ENCODE measurements at places on chromosomes 2 and 18.

DNA sequence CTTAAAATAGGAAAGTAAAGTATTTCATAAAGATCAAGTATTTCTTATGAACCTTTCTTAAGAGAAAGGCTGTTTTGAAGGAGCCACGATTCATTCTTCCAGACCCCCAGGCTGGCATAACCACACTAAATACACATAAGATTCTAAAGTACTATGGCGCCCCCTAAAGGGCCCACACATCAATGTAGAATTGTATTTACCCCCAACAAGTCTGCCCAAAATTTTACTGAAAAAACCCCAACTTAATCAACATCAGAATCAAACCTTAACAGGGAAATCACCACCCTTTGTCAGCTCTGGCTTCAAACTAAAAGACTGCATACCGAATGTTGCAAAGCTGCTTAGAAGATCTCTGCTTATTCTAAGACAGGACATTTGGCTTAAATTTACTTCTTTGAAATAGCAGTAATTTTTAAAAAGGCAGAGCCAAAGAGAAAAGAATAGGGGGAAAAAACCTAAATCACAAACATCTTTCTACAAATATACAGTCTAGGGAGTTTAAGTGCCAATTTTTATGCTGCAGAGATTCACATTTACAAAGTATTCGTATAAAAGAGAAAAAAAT, 20.4 kb upstream of the BCL2 start:
- DNase-seq, result no peak

- no peak for DNase-seq
Observed at GRCh38 chr2:226690461-226691024, 109.1 kb downstream of the IRS1 start.

- no peak for DNase-seq
Observed at GRCh38 chr2:227462462-227462951, 9.4 kb upstream of the AGFG1 start.

- DNase-seq, result no peak
Observed at GRCh38 chr2:216860426-216861137, 718 bp upstream of the TNP1 start.

DNA sequence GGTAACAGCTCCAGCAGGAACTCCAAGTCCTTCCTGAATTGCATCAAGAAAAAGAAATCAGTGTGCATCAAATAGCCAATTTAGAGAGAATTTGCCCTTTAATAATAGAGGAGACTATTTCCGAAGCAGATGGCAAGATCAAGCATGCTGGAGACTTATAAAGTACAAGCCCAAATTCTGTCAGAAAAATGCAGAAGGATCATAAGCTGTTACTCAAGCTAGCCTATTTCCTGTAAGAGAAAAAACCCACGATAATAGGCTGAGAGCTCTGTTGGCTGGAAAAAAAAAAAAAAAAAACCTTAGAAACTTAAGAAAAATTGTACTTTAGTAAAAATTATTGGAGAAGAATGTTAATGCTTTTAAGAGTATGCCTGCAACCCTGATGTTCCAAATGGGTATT, 24.4 kb upstream of the ITM2C start:
- no peak for DNase-seq

GRCh38 chr2:119694845-119695521, 16.0 kb downstream of the TMEM177 start:
- no peak for DNase-seq

DNA sequence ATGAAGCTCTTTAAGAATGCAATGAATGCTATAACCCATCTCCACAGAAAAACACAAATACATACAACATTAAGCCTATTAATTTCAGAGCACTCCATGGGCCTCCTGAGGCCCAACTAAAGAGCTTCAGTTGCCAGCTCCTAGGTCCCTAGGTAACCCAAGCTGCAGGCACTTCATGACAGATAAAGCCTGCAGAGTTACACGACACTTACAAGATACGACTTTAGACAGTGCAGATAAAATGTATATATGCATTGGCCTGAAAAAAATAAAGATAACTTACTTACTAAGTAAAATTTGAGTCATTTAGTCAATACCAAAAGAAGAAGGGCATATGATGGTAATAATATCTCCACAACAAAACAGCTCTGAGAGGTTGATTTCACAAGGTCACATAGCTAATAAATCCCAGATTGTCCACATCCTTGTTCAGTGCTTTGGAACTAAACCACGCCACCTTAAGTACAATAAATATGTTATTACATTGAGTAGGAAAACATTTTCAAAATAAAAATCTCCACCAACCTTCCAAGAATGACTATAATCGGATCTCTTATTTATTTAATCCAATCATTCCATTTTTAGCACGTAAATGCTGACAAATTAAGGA, 3.4 kb downstream of the MAP4K3 start:
- DNase-seq, result no peak

DNA sequence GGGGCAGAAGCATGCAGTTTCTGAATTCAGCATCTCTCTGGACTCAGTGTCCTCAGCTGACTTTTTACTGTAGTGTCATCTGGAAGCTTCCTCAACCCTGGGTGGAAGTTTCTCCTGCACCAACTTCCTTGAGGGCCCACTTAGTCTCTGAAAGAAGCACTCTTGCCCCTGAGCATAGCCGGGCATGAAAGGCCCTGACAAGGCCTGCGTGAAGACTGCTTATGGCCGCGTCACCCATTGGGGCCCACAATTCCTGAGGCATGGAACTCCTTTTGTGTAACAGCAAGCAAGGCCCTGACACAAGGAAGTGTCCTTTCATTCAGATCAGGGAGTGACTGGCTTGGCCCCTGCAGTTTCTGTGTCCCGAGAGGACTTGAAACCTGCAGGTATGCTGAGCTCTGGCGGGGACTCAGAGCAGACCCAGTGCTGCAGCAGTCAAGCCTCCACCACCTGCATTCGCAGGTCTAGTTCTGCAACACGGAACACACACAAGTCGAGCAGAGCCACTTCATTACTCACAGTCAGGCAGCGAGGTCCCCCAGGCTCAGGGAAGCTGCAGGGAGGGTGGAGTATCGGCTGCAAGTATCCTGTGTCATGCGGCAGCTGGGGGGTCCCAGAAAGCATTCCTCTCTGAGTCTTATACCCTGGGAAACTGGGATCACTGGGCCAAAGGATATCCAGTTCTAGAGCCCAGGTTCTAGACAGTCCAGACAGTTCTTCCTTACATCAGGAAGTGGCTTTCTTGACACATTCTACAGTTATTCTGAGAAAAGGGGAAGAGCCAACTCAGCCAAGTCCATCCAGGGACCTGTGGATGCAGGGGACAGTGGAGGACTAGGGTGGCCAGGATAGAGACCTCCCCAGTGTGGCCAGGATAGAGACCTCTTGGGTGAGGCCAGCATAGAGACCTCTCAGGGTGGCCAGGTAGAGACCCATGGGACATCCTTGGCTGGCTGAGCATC, 35.6 kb upstream of the PRLH start:
- no peak for DNase-seq

GRCh38 chr18:10727477-10727876, 201.7 kb downstream of the NAPG start:
- DNase-seq, result no peak

DNA sequence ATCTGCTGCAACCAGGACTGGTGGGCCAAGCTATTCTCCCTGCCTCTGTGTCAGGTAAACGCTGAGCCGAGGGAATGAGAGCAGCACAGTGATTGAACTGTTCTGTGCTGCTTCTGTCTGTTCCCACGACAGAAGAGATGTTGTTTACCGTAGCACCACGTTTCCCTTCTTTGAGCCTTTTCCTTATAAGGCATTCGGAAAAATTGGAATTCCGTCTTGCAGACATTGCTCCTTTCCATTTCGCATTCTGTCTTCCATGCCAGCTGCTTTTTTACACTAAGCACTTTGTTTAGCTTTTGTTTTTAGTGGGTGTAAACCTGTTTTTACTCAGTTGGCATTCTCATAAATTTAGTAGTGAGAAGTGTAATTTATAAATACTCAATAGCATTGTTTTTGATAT, 103.1 kb downstream of the ZNF236 start:
- DNase-seq, result no peak

GRCh38 chr2:25274868-25275574, 66.7 kb downstream of the DNMT3A start:
- DNase-seq, result no peak

DNA sequence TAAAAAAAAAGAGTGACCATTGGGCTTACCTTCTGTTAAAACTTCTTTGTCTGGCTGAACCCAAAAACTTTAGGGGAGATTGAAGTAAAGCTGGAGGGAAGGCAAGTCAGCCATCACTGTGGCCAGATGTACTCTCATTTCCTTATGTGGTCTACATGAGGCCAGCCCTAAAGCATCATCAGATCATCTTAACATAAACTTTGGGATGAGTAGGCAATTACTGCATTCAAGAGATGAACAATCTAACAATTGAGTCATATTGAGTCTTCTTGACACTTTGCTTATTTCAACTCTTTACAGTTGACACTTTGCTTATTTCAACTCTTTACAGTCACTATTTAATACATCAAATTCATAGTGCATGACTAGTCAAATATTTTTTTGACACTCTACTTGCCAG, 155.6 kb downstream of the QPCT start:
- DNase-seq, result no peak

DNA sequence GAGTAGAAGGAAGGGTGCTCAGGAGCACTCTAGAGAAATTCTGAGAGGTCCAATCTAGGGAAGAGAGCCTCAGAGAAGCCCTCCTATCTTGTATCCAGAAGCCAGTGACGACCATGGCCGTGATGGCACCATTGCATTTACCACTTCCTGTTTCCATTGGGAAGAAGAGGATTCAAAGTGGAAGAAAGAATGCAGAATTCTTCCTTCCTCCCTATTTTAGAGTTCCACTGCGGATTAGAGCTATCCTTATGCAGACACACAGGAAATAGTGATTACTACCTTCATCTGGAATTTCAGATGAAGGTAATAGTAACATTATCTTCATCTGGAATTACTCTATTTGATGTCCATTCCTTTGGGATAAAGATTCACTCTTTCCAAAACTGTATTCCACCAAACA, 45.6 kb upstream of the PCBP1 start:
- DNase-seq, result no peak

GRCh38 chr2:67895227-67895941, 167.4 kb downstream of the C1D start:
- DNase-seq, result no peak

GRCh38 chr2:73964223-73964622, 20.5 kb upstream of the TET3 start:
- no peak for DNase-seq

DNA sequence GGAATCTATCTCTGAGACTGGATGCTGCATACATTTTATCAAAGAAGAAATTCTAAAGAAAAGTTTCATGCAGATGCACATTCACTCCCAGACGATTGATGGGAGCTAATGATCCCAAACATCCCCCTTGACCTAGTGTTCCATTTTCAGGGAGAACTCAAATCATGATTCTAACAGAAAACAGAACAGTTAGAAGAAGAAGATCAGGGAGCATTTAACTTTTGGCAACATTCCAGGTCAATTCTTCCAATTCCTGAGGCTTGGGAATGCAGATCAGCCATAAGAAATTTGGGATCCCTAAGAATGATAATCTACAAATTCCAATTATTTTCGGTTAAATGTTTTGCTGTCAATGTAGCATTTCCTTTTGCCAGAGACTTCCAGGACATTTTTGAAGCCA, 96.6 kb downstream of the CPO start:
- DNase-seq, result no peak

DNA sequence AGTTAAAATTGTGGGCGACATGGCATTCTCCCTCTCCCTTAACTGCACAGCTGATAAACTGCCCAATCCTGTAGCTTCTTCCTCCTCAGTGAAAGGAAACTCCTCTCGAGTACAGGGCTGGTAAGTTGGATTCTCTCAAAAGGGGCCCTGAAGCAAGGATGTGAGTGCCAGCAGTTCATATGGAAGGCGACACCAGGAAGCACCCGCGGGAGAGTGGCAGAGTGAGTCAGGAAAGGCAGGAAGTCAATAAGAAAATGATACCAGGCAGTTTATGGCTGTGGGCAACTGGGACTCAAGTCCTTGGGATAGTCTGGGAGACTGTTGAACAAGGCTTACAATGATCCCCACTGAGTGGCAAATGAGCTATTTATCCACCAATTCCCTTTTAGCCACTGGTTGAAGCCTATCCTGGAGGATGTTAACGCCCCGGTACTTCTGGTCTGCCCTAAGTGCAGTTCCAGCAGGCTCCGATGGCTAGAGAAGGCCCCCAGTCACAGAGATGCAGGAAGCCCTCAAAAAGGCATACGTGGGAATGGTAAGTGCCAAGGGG, 34.8 kb downstream of the ABHD3 start:
- DNase-seq, result no peak

DNA sequence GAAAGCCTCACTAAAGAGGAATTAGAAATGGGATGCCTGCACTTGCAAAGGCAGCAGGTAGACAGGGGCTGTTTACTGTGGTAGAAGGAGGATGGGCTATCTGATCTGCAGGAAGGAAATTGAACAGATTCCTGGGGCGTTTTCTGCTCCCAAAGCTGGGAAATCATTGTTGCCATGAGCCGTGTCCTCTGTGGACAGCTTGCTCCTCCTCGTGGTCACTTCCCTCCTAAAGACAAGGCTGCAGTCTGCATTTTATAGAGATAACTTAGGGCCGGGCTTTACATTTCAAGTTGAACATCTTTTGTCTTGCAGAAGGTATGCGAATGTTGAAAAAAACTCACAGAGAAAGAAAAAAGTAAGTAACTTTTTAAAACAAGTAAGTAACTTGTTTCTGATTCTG, 50.9 kb downstream of the DCDC2C start:
- no peak for DNase-seq

DNA sequence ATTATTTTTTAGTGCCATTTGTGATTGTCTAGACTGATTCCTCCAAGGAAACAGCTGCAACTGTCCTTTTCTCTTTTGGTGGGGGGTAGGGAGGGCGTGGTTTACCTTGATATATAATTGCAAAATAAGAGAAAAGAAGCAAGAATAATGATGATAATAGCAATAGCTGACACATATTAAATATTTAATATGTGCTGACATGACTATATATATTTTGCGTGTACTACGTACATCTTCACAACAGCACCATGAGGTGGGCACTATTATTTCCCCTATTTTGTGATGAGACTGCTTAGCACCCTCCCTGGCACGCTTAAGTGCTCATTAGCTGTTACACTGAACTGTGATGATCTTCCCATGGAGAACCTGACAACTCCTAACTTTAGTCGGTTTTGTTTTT, 39.4 kb downstream of the TNFRSF11A start:
- no peak for DNase-seq

DNA sequence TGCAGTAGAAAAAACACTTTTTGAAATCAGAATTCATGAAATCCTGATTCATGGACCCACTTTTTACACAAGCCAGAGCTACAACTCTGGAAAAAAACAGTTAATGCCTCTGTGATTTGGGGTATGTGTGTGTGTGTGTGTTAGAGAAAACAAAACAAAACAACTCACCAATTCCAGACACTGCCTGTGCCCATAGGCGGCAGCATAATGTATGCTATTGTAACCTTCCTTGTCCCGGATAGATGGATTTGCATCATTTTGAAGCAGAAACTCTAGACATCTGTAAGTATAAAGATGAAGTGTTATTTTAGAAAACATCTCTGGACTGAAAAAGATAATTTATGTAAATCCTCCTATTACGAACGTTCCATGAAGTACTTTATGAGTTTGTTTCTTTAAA, 152.0 kb upstream of the PGAP1 start:
- DNase-seq, result no peak

Data from activated effector memory CD4-positive, alpha-beta T cell treated with Interleukin-2 at 50 U/mL for 16 hours (primary cell).